ENCODE measurements at places on chromosomes 7 and 10. TPM values are rescaled to one million over a fixed set of nuclear protein-coding genes. Genes with fewer than 3 reads are reported as not detected.

DNA sequence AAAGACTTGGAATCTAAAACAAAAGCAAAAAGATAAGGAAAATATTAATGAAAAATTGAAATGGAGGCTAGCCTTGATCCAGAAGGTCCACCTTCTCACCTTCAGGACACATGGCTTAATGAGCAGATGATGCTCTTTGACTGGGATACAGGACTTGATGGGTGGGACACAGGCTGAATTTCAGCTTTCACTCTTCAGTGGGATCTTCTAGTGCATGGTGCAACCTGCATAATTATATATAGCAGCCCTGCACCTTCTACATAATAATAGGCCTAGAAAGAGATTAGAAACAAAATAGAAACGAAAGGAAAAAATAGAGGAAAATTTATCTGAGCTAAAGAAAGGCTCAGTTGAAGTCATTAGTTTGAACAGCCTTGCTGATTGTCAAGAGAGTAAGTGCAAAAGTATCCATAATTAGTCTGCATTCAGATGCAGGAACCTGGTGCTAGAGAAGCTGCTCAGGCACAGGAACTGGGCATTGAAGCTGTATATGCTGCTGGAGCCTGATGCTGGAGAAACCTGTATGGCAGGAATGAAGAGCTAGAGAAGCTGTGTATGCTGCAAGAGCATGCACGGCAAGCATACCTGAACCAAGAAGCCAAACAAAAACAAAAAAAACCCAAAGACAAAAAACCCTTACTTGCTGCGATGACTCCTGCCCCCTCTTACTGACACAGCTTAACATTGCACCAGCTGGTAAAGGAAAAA is 19.4 kb downstream of the MKLN1 start:
- DNase-seq = no peak

GRCh38 chr7:2109936-2110609 is 122.7 kb downstream of the MAD1L1 start:
- DNase-seq = peak; percentile 61

DNA sequence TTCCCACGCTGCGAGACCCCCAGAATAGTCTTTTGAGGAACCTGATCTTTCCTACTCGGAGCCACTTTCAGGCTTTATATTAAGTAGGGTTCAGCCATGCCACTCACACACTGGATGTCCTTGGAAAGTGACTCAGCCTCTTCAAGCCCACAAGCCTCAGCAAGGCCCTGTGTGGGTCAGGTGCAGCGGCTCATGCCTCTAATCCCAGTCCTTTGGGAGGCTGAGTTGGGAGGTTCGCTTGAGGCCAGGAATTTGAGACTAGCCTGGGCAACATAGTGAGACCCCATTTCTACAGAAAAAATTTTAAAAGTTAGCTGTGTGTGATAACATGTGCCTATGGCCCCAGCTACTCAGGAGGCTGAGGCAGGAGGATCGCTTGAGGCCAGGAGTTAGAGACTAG is 119.7 kb upstream of the TNRC18 start:
- no peak for DNase-seq

GRCh38 chr7:30285067-30285535 is 704 bp downstream of the ZNRF2 start:
- DNase-seq = no peak

GRCh38 chr7:85186521-85187241 is at the start of gene SEMA3D:
SEMA3D (minus strand) TSS chr7:85187056; CDS start chr7:85121891, 65,165 bp downstream.
- peak; percentile 70 for DNase-seq

GRCh38 chr10:114458955-114459354 is 54.7 kb upstream of the AFAP1L2 start:
- DNase-seq = no peak

DNA sequence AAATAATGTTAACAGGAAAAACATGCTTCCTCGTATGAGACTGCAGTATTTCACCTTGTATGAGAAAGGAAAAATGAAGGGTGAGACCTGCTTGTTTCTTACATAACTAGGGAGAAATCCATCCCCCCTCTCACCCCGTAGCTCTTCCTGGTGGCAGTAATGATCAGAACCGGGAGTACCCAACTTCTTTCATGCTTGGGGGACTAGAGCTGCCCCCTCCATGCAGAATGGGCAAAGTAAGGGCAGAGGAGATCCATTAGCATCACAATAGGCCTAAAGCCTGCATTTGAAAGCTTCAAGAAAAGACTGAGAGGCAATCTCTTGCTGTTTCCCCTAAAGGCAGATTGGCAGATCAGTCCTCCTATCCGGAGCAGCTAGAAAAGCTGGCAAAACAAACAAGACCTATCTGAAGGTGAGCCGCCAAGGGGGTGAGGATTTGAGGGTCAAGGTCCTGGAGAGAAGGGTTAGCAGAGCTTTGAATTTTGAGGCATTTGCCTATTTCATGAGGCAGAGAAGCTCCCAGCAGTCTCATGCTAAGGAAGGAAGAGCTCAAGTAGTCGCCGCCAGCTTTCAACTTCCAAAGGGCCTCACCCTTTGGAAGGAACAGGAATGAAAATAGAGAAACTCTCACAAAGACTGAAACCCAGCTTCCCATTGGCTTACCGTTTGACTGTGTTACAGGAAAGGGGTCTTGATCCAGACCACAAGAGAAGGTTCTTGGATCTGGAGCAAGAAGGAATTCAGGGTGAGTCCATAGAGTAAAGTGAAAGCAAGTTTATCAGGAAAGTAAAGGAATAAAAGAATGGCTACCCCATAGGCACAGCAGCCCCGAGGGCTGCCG is 36.2 kb downstream of the BAG3 start:
- DNase-seq = no peak

DNA sequence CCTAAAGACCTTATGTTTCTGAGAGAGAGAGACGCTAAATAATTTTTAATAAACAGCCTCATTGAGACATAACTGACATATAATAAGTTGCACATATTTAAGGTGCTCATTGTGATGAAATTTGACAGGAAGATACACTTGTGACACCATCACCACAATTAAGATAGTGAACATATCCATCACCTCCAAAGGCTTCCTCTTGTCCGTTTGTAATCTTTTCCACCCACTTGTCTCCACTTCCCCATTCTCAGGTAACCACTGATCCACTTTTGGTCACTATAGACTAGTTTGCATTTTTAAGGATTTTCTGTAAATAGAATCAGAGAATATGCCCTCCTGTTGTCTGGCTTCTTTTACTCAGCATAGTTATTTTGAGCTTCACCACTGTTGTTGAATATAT is 195.1 kb upstream of the WDR11 start:
- no peak for DNase-seq

DNA sequence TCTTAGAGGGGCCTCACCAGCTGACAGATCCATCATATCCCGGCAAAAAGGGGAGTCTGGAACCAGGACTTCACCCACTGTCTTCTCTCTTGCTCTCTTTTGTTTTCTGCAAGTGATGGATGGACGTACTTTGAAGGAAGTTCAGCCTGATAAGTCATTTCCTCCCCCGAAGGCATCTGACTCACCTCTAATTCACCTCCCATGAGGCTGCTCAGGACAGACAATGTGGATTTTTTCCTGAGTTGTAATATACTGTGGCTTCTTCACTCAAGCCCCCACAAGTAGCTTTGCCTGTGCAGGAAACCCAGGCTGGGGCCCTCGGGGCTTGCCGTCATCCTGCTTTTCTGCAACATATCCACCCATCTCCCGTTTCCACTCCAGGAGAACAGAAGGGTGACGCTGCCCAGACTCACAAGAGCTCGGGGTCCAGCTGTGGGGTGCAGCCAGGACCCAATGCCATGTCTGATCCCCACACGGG is 70.4 kb downstream of the ASB13 start:
- DNase-seq = peak; percentile 55

- DNase-seq = no peak
These were observed 448.6 kb upstream of the NRP1 start for GRCh38 chr10:33783078-33783477.

DNA sequence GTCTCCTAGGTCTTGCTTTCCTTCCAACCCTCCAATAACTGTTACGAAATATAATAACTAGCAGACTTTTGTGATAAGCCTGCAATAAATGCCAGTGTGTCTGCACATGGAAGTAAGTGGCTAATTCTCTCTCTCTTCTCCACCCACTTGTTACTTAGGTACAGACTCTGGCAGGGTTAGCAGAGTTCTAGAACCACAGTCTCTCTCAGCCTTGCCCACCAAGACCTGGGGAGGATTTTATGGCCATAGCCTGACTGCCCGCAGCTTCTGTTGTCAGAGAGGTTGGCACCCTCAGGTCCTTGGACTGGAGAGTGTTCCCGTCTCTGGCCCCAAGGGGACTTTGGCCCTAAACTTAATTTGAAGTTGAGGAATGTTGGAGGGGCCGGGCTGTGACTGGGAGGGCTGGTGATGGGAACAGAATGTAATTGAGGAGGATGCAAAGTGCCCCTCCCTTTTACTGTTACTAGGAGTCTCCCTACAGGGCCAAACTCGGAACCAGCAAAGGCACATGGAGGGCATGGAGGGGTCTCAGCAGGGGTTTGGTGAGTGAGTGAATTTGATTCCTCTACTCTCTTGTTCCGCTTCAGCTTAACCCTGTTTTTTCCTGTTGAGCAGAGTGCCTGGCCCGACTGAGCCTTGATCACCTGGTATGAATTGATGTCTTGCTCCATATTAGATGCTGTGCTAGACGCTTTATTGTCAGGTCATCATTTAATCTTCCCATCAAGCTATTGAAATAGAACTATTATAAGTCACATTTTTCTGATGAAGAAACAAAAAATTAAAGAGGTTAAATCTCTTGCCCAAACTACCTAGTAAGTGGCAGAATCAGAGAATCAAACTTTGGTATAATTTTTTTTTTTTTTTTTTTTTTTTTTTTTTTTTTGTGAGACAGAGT is 37.0 kb upstream of the LCOR start:
- no peak for DNase-seq

- DNase-seq = no peak
These were observed 55.3 kb upstream of the GRB10 start for GRCh38 chr7:50837965-50838364.

DNA sequence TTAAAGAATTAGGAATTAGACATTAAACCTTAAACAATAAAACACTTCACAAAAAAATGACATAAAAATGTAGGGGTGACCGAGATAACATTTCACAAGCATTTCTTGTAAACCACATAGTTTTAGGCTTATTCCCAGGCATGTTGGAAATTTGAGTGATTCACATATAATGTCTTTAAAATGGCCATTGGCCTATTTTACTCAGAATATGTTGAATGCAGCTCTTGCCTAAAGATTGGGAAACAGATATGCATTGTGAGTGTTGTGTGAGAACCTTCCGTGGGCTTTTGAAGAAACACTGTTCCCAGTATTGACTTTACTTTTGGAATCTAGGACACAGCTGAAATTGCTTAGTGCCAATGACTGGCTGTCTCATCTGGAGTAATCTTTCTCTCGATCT is 79.6 kb downstream of the ARL5B start:
- peak; percentile 15 for DNase-seq

GRCh38 chr7:129612112-129613015 is 844 bp downstream of the NRF1 start:
- DNase-seq = no peak

DNA sequence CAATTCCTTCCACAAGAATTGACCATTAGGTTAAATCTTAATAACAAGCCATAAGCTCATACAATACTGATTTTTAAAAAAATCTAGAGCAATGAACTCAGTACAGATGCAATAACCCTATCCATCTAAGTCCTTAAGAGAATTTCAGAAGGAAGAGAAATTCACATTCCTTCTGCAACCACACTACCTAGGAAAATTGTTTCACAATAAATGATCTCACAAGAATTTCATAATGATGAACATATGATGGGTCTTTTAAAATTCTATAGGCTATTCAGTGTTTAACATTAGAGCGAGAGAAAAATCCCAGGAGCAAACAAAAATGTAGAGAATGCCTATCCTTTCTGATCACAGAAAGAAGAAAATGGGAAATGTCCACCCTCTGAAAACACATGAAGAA is 70.0 kb upstream of the MAGI2 start:
- DNase-seq = no peak

DNA sequence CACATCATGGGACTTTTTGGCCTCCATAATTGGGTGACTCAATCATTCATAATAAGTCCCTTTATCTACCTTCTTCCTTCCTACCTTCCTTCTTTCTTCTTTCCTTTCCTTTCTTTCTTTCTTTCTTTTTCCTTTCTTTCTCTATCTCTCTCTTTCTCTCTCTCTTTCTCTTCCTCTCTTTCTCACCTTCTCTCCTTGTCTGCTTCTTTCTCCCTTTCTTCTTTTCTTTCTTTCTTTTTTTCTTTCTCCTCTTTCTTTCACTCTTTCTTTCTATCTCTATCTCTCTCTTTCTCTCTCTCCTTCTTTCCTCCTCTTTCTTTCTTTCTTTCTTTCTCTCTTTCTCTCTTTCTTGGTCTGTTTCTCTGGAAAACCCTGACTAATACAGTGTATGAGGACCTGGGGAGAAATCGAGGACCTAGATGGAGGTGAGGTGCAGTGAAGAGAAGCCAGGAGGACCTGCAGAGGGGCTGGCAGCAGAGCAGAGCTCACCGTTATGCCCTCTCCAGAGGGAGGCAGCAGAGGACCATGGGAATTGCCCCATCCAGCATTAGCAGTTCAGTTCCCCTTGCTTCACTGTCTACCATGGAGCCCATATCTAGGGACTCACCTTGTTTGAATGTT is 52.7 kb upstream of the BTRC start:
- DNase-seq = peak; percentile 13

DNA sequence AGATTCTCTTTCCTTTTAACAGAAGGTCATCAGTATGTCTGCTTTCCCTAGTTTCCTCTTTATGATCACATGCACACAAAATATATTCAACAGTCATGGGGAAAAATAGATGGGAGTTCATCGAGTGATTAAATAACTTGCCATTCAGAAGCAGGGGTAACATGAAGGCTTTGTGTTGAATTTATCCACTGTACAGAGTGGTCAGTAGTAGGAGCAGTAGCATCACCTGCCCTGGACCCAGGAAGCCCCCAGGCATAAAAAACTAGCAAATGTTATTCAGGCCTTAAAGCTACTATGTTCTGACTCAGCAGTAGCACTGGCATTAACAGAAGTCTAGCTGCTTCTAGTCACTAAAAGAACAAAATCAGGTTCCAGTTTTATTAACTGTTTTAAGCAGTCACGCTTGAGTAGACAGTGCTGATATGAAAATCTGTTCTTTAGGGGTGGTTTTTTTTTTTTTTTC is 31.4 kb upstream of the FAM133B start:
- no peak for DNase-seq

GRCh38 chr7:158904599-158904998 is 48.2 kb downstream of the DYNC2I1 start:
- DNase-seq = no peak

- DNase-seq = no peak
These were observed 105.9 kb upstream of the ANLN start for GRCh38 chr7:36283711-36284130.

Gene PNLIPRP3
- polyA plus RNA-seq = not detected

Gene FAM24B
- polyA plus RNA-seq = 4.0 TPM

Gene MBL2
- not detected for polyA plus RNA-seq

Gene MLXIPL
- polyA plus RNA-seq = not detected

Gene SFTPA1
- polyA plus RNA-seq = not detected

Gene SIRT1
- polyA plus RNA-seq = 12.9 TPM

Gene TSPAN15
- polyA plus RNA-seq = 0.35 TPM

Gene VCL
- 327 TPM for polyA plus RNA-seq

Gene TRDMT1
- 5.2 TPM for polyA plus RNA-seq

Gene ZSCAN25
- 6.4 TPM for polyA plus RNA-seq

Gene CUBN
- polyA plus RNA-seq = 0.76 TPM
